SJCRH30 (cell line): ENCODE measurements at places on chromosomes 1 and 21.

- peak; percentile 87 for DNase-seq
These were observed 53.8 kb downstream of the MACF1 start for GRCh38 chr1:39258146-39258924.

DNA sequence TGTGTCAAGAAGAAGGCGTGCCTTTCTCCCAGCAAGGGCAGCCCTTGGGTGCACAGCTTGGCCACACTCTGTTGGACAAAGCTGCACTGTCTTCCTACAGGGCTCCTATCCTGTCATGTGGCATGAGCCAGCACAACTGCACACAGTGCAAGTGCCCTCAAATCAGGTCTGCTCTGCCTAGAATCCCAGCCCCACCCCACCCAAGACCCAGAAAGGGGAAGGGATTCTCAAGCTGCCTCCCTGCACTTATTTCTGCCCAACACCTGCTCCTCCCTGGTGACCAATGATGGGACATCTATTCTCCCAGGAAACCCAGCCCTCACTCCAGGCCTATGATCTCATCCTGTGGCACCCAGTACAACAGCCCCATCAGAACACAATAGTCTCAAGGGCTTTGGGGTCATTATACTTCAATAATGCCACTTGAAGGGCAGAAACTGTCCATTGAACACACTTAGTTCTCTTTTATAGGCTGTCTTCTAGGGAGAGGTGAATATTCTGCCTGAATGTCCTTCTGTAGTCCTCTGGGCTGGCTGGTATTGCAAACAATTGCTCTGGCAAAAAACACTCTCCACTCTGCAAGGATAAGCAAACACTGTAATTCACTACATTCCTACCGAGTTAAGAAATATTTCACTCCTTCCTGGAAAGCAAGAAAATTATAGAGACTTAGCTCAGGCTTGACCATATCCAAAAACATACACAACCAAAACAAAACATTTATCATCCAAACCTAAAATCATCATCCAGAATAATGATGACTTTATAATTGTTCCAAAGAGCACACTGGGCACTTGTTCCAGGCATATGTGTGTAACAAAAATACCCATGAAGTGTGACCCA is 43.1 kb upstream of the IGSF3 start:
- DNase-seq: no peak

- no peak for DNase-seq
These were observed 12.6 kb upstream of the ALG14 start for GRCh38 chr1:95085376-95085775.

- DNase-seq: peak; percentile 9
These were observed 1494.8 kb downstream of the KCNT2 start for GRCh38 chr1:195113471-195113870.

- no peak for DNase-seq
These were observed 91.6 kb downstream of the SCCPDH start for GRCh38 chr1:246815693-246816270.

GRCh38 chr21:18007121-18007520 is 188.0 kb upstream of the C21orf91 start:
- DNase-seq: no peak

DNA sequence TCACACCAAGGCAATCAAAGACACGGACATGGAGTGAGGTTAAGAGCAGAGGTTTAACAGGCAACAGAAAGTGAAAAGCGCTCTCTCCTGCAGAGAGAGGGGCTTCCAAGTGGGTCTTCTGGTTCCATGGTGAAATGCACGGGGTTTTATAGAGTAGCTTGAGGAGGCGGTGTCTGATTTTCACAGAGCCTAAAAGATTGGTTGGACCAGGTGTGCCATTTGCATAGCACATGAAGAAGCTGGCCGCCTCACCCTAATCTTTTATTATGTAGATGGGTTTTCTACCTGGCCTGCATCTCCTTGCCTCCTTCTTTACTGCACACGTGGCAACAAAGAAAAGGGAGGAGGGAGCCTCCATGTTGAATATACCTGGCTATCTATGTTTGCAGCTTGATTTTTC is 197.3 kb downstream of the RYR2 start:
- DNase-seq: no peak

DNA sequence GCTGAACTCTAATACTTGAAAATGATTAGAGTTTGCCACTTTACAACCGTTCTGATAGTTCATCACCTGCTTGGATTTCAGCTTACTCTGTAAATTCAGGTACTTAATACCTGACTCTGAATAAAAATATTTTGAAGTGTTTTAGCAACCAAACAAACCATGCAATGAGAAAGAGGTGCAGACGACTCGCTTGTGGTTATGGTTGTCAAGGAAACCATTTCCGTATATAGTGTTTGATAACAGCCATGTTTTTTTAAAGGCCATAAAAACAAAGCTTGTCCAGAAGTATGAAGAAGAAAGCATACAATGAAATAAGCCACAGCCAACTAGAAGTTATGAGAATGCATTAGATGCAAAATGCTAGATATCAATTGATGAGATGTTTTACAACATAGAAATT is 167.2 kb upstream of the HMCN1 start:
- no peak for DNase-seq

DNA sequence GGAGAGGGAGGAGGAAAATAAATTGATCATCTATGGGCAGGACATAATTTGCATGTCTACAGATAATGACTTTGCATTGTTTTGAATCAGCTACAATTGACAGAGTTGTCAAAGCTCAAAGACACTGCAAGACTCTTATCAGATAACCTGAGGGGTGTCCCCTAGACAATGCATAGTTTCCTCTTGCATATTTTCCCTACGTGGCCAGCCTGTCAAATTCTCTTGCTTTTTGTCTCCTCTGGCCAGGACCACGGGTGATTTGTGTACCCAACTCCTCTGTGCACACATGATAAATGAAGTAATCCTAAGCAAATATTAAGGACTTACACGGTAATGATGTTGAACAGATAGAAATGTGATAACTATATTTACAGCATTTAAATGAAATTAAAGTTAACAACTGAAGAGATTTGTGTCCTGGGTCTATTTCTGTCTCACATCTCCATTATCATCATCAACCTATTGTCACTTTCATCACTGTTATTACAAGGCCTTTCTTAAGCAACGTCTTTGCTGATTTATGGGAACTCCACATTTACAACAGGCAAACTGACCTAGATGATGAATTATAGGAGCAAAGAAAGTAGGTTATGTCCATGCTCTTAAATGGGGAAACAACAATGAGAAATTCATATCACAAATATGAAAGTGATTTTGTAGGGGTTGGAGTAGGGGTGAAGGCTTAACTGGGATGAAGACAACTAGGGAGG is 18.8 kb downstream of the BATF3 start:
- DNase-seq: no peak

GRCh38 chr1:46128344-46128743 is 4.1 kb downstream of the PIK3R3 start:
- DNase-seq: no peak

DNA sequence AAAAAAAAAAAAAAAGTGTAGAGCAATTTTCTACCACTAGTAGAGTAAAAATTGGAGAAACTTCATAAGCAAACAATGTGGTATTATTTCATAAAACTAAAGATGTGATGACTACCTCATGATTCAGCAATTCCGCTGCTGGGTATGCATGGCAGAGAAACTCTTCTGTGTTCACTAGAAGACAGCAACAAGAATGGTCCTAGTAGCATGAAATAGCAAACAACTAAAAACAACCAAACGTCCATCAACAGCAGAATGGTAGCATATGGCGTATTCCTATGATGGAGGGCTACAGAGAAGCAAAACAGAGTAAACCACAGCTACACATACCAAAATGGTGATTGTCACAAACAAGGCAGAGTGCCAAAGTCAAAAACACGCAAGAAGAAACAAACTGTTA is 18.9 kb downstream of the HTR1D start:
- no peak for DNase-seq

GRCh38 chr1:174605198-174605597 is 157.4 kb downstream of the GPR52 start:
- DNase-seq: no peak

GRCh38 chr1:179038528-179039281 is 13.0 kb downstream of the FAM20B start:
- DNase-seq: no peak

DNA sequence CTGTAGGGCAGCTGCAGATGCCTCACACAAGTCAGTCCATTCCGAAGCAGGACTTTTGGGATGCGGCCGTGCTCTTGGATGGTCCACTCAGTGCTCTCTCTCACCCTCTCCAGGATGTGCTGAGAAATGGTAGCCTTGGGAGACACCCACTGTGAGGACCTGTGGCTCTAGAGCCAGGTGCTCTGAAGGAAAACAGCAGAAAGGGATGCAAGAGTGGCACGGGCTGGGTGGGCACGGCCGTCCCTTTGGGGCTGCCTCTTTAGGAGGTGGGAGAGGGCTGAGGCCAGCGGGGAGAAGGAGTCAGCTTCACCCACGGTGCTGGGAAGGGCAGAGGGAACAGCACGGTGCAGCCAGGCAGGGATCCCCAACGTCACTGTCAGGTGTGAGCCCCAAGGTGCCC is 106.1 kb downstream of the RIPK4 start:
- DNase-seq: no peak

- DNase-seq: no peak
These were observed 141.3 kb upstream of the IGSF21 start for GRCh38 chr1:17966341-17966740.

- DNase-seq: no peak
These were observed 75.0 kb downstream of the CEP350 start for GRCh38 chr1:180029524-180030135.

DNA sequence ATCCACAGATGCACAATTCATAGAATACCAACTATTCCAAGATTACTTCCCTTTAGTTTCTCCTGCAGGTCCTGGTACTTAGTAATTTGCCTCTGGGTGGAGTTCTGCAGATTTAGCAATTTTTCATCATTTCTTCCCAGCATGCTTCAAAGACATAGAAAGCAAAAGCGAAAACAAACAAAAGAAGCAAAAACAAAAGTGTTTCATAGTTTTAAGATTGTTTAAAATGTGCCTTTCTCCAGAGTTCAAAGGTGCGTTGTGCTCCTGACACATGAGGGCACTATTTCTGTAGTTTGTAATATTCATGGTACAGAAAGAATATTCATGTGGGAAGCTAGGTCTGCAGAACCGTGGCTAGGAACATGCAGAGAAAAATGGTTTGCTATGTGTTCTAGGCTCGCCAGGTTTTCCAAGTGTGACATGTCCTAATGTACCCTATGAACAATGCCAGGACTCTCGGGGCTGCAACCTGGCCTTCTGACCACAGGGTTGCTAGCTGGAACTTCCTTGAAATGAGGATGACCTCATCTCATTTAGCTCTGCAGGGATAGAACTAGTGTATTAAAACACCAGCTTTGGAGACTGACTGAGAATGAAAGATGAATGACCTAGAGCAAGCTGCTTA is 30.0 kb upstream of the RCSD1 start:
- peak; percentile 9 for DNase-seq

- no peak for DNase-seq
These were observed 7.5 kb downstream of the CD55 start for GRCh38 chr1:207328908-207329440.

GRCh38 chr1:31828341-31828740 is 12.5 kb upstream of the SPOCD1 start:
- DNase-seq: no peak

- DNase-seq: peak; percentile 28
These were observed 909 bp upstream of the PAXBP1 start for GRCh38 chr21:32772281-32773047.

- no peak for DNase-seq
These were observed 609.2 kb downstream of the LMO4 start for GRCh38 chr1:87937831-87938395.

DNA sequence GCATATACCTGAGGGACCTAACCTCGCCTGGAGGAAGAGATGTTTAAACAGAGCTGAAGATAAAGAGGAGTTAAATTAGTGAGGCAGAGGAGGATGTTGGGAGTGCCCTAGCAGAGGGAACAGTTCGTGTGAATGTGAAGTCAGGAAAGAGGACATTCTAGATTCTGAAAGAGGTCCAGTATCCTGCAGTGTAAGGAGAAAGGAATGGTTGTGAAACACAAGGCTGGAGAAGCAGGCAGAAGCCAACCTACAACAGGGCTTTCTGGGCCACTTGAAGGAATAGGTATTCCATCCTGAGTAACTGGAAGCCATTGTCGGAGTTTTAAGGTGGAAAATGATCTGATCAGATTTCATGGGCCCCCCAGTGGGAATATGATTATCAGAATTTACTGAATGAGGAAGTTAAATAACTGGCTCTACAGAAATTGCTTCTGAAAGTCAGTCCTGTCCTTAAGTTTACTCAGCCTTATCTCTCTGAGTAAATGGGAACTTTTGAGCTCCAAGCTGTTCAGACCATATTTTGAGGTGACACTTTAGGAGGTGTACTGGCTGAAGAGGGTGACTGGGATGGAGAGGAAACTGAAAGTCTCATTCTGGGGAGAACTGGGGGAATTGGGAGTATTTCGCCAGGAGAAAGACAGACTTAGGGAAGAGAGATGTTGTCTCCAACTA is 24.4 kb upstream of the FAAH start:
- DNase-seq: no peak

DNA sequence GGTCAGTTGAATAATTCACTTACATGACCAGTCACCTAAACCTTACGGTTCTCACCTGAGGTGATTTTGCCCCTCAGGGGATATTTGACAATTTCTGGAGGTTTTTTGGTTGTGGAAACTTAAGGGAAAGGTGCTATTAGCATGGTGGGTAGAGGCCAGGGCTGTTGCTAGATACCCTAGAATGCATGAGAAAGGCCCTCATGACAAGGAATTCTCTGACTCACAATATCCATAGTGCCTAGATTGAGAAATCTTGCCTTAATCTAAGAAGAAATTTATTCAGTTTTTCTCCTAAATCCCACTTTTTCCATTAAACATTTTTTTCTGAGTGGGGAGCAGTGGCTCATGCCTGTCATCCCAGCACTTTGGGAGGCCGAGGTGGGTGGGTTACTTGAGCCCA is 119.7 kb downstream of the TGFB2 start:
- no peak for DNase-seq

- no peak for DNase-seq
These were observed 202.6 kb downstream of the APP start for GRCh38 chr21:25967901-25968438.

GRCh38 chr1:64396817-64397216 is 73.1 kb upstream of the CACHD1 start:
- DNase-seq: no peak

- DNase-seq: no peak
These were observed 5.7 kb downstream of the ACAP3 start for GRCh38 chr1:1302006-1302430.

DNA sequence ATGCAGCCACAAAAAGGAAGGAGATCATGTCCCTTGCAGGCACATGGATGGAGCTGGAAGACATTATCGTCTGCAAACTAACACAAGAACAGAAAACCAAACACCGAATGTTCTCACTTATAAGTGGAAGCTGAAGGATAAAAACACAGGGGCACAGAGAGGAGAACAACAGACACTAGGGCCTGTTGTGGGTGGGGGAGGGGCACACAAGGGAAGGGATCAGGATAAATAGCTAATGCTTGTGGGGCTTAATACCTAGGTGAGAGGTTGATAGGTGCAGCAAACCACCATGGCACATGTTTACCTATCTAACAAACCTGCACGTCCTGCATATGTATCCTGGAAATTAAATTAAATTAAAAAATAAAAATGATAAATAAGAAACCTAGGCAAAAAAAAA is 969.9 kb downstream of the TTLL7 start:
- no peak for DNase-seq

GRCh38 chr1:214272964-214273533 is 7.9 kb upstream of the SMYD2 start:
- DNase-seq: no peak
